Fibroblast of skin of left biceps (primary cell): ENCODE measurements at places on chromosomes 3 and 15.

DNA sequence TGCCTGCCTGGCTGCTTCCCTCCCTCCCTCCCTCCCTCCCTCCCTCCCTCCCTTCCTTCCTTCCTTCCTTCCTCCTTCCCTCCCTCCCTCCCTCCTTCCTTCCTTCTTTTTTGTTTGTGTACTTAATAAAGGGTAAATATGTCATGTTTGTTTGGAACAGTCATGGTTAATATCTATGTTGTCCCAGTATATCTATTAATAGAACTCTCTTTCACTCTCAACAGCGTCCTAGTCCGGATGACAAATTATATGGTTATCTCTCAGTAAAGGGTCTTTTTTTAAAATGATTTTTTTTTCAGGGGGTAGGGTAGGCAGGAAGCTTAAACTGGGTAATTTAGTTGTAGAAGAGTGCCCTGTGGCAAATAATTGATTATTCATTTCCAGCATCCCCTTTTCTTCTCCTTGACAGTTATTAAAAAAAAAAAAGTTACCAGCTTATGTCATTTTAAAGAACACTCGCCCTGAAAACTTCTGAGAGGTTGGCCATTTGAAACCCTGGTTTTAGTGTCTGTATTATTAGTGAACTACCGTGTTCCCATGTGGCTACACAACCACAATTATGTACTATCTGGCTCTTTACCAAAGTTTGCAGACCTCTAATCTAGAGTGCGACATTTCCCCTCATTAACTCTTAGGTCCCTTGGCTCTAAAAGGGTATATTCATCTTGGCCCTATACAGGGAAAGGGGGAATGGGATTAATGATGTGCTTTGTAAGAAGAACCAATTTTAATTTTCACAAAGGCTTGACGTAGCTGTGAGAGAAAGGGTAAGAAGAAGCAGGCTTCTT lies 13.7 kb downstream of the TAGLN3 start:
- DNase-seq: no peak

- no peak for DNase-seq
Observed at GRCh38 chr3:120062474-120062873, 31.8 kb downstream of the GSK3B start.

DNA sequence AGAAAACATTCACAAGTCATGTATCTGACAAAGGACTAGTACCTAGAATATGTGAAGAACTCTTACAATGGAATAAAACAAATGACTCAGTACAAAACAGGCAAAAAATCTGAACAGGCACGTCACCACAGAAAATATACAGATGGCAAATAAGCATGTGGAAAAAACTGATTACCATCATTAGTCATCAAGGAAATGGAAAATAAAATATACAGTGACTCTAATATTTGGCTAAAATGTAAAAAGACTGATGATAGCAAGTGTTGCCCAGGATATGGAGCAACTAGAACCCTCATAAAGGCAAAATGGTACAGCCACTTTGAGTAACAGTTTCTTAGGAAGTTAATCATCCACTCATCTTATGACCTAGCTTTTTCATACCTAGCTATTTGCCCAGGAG lies 95.8 kb upstream of the ABHD17C start:
- no peak for DNase-seq

- DNase-seq: no peak
Observed at GRCh38 chr15:53580366-53580765, 179.1 kb downstream of the WDR72 start.

- no peak for DNase-seq
Observed at GRCh38 chr3:30918761-30919160, 24.3 kb upstream of the GADL1 start.

DNA sequence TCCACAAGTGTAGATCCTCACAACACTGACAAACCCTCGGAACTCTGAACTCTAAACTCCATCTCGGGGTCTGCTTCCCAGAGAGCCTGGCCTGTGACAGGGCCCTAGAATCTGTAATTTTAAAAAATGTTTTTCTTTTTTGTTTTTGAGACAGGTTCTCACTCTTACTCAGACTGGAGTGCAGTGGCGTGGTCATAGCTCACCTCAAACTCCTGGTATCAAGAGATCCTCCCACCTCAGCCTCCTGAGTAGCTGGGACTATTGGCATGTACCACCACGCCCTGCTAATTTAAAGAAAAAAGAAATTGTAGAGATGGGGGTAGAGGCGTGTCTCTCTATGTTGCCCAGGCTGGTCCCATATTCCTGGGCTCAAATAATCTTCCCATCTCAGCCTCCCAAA lies 26.2 kb downstream of the CRABP1 start:
- DNase-seq: no peak

DNA sequence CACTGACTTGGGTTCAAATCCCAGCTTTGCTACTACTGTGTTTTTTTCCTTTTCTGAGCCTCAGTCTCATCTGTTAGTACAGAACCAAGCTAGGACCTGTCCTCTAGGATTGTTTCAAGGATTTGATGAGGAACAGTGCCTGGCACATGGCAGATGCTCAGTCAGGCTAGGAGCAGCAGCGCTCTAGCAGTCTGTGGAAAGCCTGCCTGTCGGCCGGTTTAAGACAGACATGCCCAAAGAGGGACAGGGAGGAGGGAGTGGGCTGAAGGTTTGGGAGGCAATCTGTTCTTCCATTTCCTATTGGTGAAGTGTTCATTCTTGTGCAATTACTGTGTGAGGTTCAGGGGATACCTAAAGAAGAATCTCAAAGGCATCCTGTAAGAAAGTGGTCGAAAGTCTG lies 35.1 kb upstream of the RGMA start:
- no peak for DNase-seq

- DNase-seq: no peak
Observed at GRCh38 chr3:112806903-112807302, 39.8 kb downstream of the CD200R1L start.

GRCh38 chr15:78804391-78804792 lies 6.9 kb downstream of the ADAMTS7 start:
- no peak for DNase-seq

- no peak for DNase-seq
Observed at GRCh38 chr3:88013592-88013991, 45.2 kb downstream of the CGGBP1 start.

- DNase-seq: no peak
Observed at GRCh38 chr3:64299206-64299605, 73.9 kb upstream of the PRICKLE2 start.
